Activated T-cell treated with anti-CD3 and anti-CD28 coated beads, Interleukin-2, amount 50 U/mL, for 4 hours (primary cell): ENCODE measurements at places on chromosomes 3 and 15. TPM values are rescaled to one million over a fixed set of nuclear protein-coding genes. Genes with fewer than 3 reads are reported as not detected.
A peak's percentile ranks its signal among the peaks of the same experiment; 100 is the strongest.

GAP43 gene
- total RNA-seq, result not detected

- DNase-seq, result no peak
Observed at GRCh38 chr3:36058404-36059030, 321.8 kb upstream of the STAC start.

- no peak for DNase-seq
Observed at GRCh38 chr3:186193534-186194450, 84.9 kb upstream of the ETV5 start.

- peak; percentile 84 for DNase-seq
Observed at GRCh38 chr3:48268381-48268935, 27.6 kb downstream of the ZNF589 start.

DNA sequence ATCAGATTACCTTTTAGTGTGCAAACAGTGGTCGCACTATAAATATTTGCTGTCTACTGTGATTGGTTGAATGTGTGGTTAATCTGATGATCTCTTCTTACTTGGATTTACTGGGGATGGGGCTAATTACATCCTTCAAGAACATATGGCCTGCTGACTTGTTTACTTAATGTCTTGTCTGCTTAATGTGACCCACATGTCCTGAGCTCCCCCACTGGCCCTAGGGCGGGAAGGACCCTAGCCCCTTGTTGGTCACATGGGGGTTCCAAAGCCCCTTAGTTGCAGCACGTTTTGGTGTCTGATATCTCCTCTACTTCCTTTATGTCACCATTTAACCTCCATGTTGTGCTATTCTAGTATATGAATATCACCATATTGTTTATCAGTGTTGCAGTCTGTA is 17.8 kb upstream of the P2RY12 start:
- no peak for DNase-seq

- no peak for DNase-seq
Observed at GRCh38 chr3:52781741-52782140, 4.3 kb downstream of the ITIH1 start.

DNA sequence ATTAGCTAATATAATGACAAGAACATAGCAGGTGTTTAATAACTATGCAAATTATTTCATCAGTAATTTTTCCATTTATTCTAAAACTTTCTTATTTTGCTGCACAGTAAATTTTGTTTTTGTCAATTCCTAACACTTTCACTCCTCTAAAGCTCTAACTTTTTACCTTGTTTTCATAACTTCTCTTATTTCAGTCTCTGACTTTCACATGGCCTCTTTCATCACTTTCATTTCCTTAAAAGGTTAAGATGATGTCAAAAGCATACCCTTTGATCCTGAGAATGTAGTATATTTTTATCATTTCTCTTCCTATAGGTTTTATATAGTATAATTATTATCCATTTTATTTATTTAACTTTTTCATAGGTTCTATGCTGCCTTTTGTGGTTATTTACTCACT is 1325.8 kb upstream of the ALCAM start:
- DNase-seq, result no peak

DNA sequence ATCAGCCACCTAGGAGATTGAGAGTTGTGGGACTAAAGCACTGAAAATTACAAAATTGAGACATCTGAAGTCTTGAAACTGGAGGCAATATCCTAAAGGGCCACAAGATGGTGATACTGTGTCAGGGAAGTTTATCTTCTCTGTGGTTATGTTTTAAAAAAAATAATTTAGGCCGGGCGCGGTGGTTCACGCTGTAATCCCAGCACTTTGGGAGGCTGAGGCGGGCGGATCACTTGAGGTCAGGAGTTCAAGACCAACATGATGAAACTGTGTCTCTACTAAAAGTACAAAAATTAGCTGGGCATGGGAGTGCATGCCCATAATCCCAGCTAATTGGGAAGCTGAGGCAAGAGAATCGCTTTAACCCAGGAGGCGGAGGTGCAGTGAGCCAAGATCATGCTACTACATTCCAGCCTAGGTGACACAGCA is 17.9 kb upstream of the NIT2 start:
- DNase-seq, result no peak
